ENCODE measurements at places on chromosomes 4 and X.

DNA sequence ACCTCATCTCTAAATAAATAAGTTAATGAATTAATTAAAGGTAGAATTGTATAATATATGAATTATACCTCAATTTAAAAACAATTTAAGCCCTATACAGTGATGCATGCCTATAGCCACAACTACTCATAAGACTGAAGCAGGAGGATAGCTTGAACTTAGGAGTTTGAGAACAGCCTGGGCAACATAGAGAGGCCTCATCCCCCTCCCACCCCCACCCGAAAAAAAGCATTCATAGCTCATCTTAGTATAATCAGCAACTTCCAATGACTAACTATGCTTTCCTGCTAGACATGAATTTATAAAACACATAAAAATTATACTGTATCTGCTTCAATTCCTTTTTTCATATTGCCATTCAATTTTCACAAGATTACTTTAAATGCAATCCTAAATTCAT lies 1.6 kb downstream of the LRBA start:
- DNase-seq = no peak

- no peak for DNase-seq
These were observed 67.5 kb downstream of the TBL1X start for GRCh38 chrX:9532349-9532748.

GRCh38 chr4:106864231-106864630 lies 171.9 kb downstream of the DKK2 start:
- DNase-seq = no peak

DNA sequence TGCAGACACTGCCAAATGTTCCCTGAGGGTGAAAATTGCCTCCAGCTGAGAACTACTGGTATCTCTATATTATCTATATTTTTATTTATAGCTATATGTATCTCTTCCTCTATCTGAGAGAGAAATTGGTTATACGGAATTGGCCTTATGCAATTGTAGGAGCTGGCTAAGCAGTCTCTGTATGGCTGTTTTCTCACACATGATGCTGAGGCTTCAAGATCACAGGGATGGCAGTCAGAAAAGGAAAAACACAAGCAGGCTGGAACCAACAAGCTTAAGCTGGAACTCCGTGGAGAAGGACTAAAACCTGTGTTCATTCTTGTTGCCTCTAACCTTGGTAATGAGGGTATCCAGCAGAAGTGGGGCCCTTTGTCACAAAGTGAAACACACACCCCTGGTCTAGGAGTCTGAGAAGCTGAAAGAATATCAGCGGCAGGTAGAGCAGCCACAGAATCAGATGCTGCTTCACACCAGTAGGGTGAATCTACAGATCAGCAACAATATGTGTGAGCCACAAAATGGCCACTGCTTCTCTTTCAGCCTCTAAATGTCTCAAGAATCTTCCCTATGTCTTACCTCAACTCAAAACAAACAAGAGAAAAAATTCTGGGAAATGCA lies 166.5 kb upstream of the PPP1R2C start:
- DNase-seq = no peak

- no peak for DNase-seq
These were observed 583.9 kb downstream of the NLGN4X start for GRCh38 chrX:5644776-5645175.

DNA sequence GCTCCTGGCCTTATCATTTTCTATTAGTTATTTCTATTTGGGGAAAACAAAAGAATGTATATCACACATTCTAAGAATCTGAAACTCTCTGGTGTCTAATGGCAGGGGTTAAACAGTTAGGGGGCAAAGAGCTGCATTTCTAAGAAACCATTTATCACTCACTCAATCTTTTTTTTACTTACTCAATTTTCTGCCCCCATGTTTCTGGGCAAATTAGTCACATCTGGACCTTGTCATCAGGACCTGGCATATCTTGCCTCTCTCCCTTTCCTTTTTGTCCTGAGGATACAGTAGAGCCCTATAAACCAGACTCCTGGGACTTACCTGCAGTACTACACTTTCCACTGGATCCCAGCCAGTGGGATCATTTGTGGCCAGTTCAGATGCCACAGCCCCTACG lies 89.1 kb downstream of the ANXA3 start:
- DNase-seq = no peak

DNA sequence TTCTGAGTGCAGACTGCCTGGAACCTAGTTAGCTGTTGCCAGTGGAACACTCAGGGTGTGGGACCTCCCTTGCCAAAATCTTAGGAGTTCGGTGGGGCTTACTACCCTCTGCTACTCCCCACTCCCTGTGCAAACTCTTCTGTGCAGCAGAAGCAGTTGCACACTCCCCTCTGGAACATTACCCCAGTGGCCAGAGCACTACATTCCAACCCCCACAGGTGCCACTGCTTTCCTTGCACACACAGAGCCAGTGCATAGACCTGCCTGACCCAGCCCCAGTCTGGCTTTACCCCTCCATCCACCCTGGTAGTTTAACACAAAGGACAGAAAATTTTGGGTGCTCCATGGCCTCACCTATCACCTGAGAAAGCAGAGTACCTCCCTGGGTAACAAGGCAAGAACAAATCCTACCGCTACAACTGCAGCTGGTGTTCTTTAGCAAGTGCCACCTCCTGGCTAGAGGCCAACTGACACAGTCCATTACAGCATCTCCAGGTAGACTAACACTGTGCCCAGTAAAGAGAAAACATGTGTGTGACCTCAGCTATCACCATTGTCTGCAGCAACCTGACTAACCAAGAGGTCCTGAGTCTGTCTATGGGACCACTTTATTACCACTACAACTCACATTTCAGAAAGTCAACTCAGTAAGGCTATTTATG lies 11.5 kb upstream of the RASSF6 start:
- no peak for DNase-seq

GRCh38 chrX:41452565-41453356 lies 5.6 kb downstream of the NYX start:
- no peak for DNase-seq

DNA sequence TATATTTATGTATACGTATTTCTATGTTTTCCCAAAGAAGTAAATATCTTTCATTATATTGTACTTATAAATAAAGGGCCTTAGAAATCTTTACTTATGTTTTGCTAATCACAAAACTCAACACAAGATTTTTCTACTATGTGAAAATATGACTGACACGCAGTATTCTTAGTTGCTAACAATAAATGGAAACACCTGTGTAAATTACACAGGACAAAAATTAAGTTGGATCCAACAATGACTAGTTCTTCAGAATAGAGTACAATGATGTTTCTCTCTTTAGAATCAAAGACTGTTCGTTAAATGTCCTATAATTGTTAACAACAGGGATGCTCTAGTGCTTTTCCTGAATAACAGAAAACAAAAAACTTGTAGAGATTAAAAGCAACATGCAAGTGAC lies 96.1 kb downstream of the PPP3CA start:
- no peak for DNase-seq

GRCh38 chrX:11059933-11060332 lies 51.2 kb upstream of the HCCS start:
- no peak for DNase-seq

DNA sequence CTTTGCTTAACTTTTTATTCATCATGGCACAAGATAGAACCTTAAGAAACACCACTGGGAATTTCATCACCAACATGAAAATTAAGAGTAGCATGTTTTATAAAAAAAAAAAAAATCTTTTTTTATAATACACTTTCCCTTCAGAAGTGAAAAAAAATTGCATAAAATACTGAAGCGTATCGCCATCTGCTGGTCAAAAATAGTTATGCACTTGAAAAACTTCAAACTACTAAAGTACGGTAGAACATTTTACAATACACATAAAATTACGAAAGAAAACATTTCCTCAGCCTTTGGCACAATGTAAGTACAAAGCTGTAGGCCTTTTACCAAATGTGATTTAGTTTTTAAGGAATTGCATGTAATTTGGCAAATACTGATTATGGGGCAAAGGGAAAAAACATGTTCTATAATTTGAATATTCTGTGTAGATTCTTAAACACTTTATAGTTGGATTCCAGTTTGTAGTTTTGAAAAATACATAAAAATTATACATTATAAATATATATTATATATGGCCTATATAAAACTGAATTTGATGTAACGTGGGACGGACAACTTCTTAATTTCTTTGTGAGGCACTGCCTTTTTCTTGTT lies 26.5 kb downstream of the HCCS start:
- DNase-seq = no peak

DNA sequence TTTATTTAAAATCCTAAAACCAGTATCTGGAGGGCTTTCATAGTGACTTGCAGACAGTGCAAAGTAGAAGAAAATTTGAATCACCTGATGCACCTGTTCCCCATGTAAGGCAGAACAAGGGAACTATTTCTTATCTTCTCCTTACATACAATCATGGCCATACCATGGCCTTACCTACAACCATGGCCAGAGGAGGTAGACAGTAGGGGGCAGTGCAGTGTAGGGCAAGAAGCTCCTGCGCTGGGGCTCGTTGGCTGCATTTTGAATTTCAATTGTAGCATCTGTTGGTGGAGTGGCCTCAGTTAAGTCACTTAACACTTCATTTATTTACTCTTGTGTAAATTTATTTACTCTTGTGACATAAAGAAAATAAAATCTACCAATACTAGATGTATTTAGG lies 33.0 kb downstream of the GALNTL6 start:
- no peak for DNase-seq

DNA sequence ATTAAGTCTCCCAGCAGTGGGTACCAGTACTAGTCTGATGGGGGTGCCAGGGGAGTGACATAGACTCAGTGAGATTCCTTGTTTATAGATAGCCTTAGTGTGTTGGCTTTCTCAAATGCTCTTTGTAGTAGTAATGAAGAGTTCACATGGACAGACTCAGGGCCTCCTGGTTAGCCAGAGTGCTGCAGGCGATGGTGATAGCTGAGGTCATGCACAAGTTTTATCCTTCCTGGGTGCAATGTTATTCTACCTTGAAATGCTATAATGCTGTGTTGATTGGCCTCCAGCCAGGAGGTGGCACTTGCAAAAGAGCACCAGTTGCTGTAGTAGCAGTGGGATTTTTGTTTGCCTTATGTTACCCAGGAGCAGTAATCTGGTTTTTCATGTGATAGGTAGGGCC lies 35.5 kb upstream of the ADH4 start:
- DNase-seq = no peak

DNA sequence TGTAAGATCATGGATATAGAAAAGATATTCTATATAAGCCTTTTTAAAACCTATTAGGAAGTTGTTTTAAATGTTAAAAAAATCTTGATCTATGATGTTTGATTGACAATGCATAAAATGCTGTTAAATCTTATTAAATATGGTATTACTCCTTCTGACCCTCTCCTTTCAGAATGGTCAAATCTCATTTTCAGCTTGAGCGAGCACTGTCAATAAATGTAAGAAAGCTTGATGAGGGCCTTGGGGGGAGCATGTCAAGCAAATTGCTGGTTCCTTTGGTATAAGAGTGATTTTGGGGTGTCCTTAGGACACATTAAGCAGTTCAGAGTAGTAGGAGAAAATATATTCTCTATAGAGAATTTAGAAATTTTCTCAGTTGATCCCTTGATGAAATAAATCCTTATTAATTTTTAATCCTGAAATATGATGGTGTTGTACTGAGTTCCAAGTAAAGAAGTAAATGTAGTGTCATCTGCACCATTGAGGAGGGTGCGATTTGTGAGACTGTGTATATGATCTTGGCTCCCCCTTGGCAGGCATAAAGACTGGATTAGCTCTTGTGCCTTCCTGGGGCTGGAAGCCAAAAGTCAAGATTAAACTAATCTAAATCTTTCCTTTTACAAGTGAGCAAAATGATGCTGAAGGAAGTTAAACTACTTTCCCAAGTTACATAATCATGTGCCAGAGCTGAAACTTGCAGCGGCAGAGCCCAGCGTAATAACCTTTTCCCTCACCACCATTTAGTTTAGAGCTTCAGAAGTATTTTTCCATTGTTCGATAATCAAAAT lies 82.6 kb upstream of the ANK2 start:
- no peak for DNase-seq

GRCh38 chr4:117770269-117771102 lies 263.8 kb upstream of the NDST3 start:
- DNase-seq = no peak

- DNase-seq = no peak
These were observed 128.9 kb upstream of the LIMCH1 start for GRCh38 chr4:41408859-41409593.

GRCh38 chrX:45842207-45842925 lies 641.7 kb upstream of the DIPK2B start:
- no peak for DNase-seq

DNA sequence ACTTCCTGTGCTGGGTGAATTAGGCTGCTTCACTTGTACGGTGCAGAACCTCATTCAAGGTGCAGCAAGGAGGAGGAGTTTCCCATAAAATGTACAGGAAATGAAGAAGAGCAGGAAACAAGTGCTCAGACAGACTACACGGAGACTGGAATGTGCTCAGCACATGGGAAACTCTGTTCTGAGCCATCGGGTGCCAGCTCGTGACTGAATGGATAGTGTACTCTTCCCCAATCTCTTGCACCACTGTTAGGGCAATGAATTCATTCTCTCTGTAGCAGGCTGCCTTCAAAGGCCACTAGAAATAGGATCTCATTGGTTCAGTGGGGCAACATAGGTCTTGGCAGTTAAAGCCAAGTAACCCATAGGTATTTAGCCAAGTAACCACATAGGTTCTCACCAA lies 200.0 kb upstream of the LDB2 start:
- no peak for DNase-seq

DNA sequence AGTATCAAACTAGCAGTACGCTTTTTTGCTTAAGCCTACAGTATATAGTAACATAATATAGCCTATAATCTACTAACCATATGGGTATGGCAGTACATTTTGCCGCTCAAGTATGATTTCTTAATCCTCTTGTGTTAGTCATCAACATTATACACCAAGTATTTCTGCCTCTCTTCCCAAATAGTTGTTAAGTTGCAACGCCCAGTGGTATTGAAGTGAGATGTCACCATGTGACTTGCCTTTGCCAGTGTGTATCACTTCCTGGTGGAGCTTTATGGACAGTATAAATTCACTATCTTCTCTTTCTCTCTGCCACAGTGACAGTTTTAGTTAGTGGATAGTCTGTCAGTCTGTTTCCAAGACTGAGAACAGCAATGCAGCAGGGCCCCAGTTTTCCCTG lies 535.5 kb downstream of the PDHA2 start:
- no peak for DNase-seq

- DNase-seq = no peak
These were observed at the start of gene HOPX for GRCh38 chr4:56681158-56681852. HOPX (minus strand) TSS chr4:56681296; CDS start chr4:56657816, 23,480 bp downstream.

GRCh38 chr4:129254526-129254925 lies 158.6 kb downstream of the C4orf33 start:
- no peak for DNase-seq

DNA sequence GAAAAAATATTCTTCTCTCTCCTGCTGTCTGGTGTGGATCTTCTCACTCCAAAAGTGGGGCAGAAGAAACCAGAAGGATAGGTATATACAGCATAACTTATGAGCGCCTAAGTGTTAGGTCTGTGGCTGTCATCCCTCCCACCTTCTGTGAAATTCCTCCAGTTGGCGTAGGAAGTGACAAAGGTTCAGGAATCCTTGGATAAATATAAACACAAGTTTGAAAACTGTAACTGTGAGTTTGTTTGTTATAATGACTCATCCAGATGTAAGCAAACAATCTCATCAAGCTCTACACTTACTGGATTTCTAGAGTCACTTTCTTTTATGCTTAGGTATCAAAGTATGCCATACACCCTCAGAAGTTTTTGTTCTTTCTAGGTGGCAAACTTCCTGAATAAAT lies 405.2 kb downstream of the FAT4 start:
- DNase-seq = no peak

GRCh38 chr4:38581426-38582106 lies 82.4 kb upstream of the KLF3 start:
- DNase-seq = no peak
